Stimulated activated CD8-positive, alpha-beta memory T cell treated with anti-CD3 and anti-CD28 coated beads, Interleukin-15, amount 100 ng/mL, for 24 hours (primary cell): ENCODE measurements at places on chromosomes 7 and 10.

DNA sequence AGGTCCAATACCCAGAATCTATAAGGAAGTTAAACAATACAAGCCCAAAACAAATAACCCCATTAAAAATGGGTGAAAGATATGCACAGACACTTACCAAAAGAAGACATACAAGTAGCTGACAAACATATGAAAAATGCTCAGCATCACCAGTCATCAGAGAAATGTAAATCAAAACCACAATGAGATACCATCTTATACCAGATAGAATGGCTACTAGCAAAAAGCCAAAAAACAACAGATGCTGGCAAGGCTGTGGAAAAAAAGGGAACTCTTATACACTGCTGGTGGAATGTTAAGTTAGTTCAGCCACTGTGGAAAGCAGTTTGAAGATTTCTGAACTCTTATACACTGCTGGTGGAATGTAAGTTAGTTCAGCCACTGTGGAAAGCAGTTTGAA, 331.1 kb downstream of the KIF20B start:
- no peak for DNase-seq

DNA sequence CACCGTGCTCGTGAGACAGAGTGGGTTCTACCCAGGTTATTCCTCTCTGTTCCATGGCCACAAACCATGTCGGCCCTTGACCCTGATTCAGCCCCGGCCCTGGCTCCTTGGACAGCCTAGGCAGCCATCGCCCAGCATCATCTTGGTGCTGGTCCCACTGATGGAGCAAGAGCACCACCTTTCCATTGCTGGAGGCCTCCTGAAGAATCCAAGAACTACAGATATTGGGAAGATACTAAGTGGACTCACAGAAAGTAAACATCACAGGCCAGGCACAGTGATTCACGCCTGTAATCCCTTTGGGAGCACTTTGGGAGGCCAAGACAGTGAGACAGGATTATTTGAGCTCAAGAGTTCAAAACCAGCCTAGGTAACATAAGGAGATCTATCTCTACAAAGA, 125.1 kb downstream of the NT5C2 start:
- DNase-seq = no peak

GRCh38 chr10:111379534-111380187, 302.8 kb downstream of the ADRA2A start:
- DNase-seq = no peak

GRCh38 chr10:110857265-110858171, 14.2 kb upstream of the PDCD4 start:
- DNase-seq = no peak

- no peak for DNase-seq
These were observed 319.1 kb upstream of the TMEM229A start for GRCh38 chr7:124351950-124352349.
